ENCODE measurements at places on chromosomes 4 and X. TPM values are rescaled to one million over a fixed set of nuclear protein-coding genes. Genes with fewer than 3 reads are reported as not detected.

Gene GAGE12F
- not detected for total RNA-seq

Gene SEPTIN11
- total RNA-seq = 111 TPM

- no peak for DNase-seq
Observed at GRCh38 chrX:14056206-14056605, 26.5 kb upstream of the GEMIN8 start.

Gene CCDC120
- total RNA-seq = 4.1 TPM

DNA sequence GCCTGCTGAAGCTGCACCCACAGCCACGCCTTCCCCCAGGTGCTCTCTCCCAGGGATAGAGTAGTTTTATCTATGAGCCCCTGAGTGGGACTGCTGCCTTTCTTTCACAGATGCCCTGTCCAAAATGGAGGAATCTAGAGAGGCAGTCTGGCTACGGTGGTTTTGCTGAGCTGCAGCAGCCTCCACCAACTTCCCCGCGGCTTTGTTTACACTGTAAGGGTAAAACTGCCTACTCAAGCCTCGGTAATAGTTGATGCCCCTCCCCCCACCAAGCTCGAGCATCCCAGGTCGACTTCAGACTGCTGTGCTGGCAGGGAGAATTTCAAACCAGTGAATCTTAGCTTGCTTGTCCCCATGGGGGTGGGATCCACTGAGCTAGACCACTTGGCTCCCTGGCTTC, 84.5 kb downstream of the PRKG2 start:
- DNase-seq = no peak

GRCh38 chrX:106404512-106404911, 207.3 kb upstream of the RADX start:
- DNase-seq = no peak

- no peak for DNase-seq
Observed at GRCh38 chr4:110623718-110624397, 981 bp upstream of the PITX2 start.

GRCh38 chr4:3248811-3249661, at the start of gene MSANTD1:
TSS of gene MSANTD1 (plus strand) at chr4:3249159. CDS start at chr4:3249223, 64 bp downstream.
- no peak for DNase-seq

DNA sequence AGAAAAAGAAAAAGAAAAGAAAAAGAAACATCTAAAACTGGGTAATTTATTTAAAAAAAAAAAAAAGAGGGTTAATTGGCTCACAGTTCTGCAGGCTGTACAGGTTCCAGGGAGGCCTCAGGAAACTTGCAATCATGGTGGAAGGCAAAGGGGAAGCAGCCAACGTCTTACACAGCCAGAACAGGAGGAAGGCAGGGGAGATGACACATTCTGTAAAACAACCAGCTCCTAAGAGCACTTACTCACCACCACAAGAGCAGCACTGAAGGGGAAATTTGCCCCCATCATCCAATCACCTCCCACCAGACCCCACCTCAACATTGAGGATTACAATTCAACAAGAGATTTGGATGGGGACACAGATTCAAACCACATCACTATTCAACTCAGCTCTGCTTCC, 36.8 kb upstream of the TMEM184C start:
- no peak for DNase-seq

- no peak for DNase-seq
Observed at GRCh38 chrX:147853701-147854100, 58.0 kb upstream of the FMR1 start.

Gene S100P
- not detected for total RNA-seq

DNA sequence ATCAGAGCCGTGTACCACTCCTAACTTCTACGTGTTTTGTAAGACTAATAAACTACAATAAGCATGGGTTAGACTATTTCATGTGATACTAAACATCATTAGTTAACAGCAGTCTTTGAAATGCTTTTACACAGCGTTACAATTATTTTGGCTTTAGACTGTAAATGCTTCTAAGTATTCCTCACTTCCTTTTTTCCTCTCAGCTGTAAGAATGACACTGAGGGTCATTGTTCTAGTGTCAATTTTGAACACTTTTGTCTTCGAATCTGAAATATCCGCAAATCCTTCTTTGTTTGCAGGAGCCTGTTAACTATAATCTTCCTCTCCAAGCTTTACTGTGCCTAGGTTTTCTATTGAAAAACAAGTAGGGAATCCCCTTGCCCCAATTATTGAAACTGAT, 1.5 kb downstream of the ABCE1 start:
- no peak for DNase-seq

Gene CSTF2
- 5.7 TPM for total RNA-seq

GRCh38 chrX:67563469-67564448, 19.9 kb downstream of the AR start:
- no peak for DNase-seq

DNA sequence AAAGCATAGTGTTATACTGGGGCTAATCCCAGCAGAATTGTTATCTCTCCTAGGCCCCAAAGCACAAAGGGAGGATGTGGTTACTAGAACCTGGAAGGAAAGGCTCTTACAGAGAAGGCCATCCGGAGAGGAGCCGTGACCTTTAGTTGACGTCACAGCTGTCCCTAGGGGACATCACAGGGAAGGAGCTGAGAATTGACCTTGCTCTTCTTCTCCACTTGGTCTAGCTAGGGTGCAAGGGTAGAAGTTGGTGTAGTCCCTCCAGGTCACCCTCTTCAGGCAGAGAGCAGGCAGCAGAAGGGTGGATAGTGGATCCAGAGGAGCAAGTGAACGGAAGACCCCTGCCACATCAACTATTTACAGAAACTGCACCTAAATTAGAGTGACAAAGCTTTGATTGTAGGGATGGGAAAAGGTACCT, 22.8 kb upstream of the FGF2 start:
- no peak for DNase-seq

- DNase-seq = no peak
Observed at GRCh38 chrX:274904-275475, 6.2 kb upstream of the PLCXD1 start.

Gene CCKAR
- total RNA-seq = not detected

- no peak for DNase-seq
Observed at GRCh38 chr4:38512840-38513239, 151.2 kb upstream of the KLF3 start.

- no peak for DNase-seq
Observed at GRCh38 chr4:80142394-80143306, 54.7 kb upstream of the PRDM8 start.

Gene ADH4
- 0.66 TPM for total RNA-seq

DNA sequence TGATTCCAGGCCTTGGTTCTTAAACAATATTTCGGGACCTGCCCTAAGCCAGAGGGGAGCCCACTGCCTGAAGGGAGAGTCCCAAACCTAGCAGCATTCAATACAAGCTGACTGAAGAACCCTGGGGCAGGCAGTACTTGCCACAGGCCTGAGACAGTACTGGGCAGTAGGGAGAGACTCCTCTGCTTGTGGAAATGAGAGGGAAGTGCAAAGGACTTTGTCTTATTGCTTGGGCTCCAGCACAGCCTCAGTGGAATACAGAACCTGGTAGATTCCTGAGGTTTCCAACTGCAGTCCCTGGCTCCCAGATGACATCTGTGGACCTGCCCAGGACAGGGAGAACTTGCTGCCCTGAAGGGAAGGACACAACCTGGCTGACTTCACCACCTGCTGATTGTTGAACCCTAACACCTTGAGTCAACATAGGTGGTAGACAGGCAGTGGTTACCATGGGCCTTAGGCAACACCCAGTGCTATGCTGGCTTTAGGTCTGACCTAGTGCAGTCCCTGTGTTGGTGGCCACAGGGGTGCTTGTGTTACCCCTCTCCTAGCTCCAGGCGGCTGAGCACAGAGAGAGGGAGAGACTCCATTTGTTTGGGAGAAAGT, 20.3 kb upstream of the ABCG2 start:
- no peak for DNase-seq

GRCh38 chr4:106063009-106063408, 167.7 kb downstream of the NPNT start:
- DNase-seq = no peak

DNA sequence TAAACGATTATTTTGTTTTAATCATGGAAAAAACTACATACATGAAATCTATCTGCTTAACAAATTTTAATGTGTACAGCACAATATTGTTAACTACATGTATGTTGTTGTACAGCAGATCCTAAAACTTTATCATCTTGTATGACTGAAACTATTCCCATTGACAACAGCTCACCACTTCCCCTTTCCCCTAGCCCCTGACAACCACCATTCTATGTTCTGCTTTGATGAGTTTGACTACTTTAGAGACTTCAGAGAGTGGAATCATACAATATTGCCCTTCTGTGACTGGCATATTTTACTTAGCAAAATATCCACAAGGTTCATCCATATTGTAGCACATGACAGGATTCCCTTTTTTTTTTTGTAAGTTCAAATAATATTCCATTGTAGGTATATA, 185.9 kb downstream of the CFAP299 start:
- no peak for DNase-seq

Gene COL25A1
- 4.1 TPM for total RNA-seq

DNA sequence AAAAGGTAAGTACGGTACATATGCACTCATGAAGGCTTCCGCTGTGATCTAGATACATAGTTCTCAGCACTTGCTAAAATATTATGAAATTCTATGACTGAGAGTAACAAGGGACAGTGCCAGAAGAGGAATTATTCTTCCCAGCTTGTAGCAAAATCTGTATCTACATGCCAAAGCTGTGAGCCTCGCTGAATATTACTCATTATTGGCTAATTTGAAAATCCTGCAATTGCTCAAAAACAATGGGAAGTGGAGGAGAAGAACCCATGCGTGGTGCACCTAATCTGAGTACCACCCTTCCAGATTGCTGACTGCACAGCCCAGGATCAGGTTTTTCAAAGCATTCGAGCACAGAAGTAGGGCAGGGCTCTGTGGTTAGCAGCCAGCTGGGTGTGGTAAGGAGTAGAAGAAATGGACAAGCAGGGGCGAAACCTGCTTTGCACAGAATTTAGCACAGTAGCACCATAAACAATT, 17.4 kb upstream of the PDCL2 start:
- no peak for DNase-seq
